ENCODE measurements at places on chromosomes 1 and 21.

DNA sequence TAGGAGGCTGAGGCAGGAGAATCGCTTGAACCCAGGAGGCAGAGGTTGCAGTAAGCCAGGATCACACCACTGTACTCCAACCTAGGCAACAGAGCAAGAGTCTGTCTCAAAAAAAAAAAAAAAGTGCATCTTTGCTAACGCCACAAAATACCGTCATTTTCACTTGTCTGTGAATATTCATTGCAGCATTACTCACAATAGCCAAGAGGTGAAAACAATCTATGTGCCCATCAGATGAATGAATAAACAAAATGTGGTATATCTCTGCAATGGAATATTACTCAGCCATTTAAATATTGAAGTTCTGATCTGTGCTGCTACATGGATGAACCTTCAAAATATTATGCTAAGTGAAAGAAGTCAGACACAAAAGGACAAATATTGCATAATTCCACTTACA is 7.9 kb upstream of the TIAM1 start:
- no peak for DNase-seq

DNA sequence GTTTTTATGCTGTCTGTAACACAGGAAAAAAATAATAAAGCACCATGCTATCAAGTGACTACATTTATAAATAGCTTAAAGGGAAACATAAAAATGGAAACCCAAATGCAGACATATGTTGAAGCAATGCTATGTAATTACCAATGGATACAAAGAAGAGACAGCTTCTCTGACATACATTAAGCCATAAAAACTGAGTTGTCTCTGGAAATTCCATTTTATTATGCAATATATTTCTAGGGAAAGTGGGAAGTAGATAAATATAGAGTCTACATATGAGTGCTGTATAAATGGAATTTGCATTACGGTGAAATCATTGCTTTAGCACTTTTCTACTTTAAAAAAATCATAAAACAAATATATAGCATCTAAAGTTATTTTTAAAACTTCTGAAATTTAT is 135.2 kb upstream of the COL11A1 start:
- DNase-seq: no peak

- peak; percentile 41 for DNase-seq
These were observed 82.8 kb downstream of the PHTF1 start for GRCh38 chr1:113676524-113676923.

GRCh38 chr1:99818063-99818699 is 32.0 kb upstream of the AGL start:
- DNase-seq: peak; percentile 40

- peak; percentile 58 for DNase-seq
These were observed 756 bp downstream of the ANKRD13C start for GRCh38 chr1:70353601-70354331.

- peak; percentile 35 for DNase-seq
These were observed 68.3 kb upstream of the BCAR3 start for GRCh38 chr1:93749894-93750301.

DNA sequence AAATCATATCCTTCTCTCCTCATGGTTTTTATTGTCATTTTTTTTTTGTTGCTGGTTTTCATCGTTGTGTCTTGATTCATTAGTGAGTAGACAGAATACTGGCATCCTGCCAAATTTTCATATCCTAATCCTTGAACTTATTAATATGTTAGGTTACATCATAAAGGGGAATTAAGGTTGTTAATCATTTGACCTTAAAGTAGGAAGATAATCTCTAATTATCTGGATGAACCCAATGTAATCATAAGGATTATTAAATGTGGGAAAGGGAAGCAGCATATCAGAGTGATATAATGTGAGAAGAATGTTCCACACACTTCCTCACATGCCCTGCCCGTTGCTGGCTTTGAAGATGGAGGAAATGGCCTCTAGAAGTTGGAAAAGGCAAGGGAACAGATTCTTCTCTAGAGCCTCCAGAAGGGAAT is 299.7 kb downstream of the HMCN1 start:
- DNase-seq: no peak

DNA sequence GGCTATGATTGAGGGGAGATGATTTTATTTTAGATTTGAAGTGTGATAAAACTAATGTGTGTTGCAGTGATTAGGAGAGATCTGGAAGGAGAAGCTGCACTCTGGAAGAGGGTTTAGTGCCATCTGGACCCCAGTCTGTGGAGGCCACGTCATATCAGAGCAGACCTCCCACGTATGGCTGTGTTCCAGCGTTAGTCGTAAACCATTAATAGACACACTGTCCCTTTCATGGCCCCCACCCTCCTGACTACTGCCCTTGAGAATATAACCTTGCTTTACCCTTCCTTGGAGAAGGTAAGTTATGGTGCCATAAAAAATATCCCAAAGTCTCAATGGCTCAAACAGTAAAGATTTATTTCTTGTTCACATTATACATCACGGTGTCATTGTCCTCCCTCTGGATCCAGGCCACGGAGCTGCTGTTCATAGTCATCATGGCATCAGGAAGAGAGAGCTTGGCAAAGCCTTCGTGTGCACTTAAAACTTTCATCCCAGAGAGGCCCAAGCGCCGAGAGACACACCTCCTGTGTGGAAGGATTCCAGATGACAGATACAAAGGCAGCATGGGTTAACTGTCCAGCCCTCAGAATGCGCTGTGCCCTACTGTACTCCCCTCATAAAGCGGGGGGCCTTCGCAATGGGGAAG is 33.2 kb downstream of the RHOU start:
- peak; percentile 13 for DNase-seq

All from OCI-M1 (cell line).